ENCODE measurements at places on chromosomes 5 and 9.

DNA sequence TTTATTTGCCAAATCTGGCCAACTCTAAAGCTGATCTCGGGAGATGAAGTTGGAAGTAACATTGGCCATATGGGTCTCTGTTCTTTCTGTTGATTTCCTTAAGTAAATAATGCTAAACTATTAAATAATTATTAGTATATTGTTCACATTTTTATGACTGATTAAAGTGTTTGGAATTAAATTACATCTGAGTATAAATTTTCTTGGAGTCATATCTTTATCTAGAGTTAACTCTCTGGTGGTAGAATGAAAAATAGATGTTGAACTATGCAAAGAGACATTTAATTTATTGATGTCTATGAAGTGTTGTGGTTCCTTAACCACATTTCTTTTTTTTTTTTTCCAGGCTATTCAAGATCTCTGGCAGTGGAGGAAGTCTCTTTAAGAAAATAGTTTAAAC is 9.3 kb upstream of the FGF18 start:
- no peak for DNase-seq

GRCh38 chr5:36261186-36261585 is 19.5 kb upstream of the NADK2 start:
- DNase-seq, result no peak

- DNase-seq, result no peak
These were observed 616.0 kb downstream of the ACTL7B start for GRCh38 chr9:108239696-108240321.

GRCh38 chr9:137650259-137650658 is 31.5 kb downstream of the EHMT1 start:
- no peak for DNase-seq

DNA sequence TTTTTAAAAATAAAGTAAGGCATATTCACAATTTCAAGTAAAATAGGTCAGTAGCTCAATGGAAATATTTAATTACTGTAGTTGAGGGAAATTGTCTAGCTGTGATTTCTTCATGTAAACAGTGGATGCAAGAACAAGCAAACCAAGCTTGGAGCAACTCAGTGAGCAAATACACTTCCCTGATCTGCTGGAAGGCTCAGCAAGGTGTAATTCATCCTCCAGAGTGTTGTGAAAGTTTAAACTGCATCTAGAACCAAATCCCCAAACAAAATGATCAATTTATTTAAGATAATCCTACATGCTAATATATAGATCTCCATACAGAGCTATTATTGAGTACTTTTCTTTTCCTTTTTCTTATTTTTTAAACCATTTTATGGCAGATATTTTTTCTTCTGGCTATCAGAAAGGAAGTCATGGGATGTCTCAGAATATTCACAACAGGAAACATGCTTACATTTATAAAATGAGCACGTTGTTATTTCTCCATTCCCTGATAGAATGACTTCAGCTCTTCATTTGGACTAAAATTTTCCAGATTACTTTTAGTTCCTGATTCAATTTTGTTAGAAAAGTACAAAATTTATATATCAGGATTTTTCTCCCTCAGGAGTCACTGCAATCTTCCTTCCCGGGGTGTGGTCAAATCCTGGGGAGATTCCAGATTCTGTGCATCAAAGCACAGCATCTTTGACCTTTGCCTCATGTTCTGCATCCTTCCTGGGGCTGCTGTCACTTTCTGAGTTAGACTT is 219.2 kb upstream of the ELL2 start:
- DNase-seq, result no peak

DNA sequence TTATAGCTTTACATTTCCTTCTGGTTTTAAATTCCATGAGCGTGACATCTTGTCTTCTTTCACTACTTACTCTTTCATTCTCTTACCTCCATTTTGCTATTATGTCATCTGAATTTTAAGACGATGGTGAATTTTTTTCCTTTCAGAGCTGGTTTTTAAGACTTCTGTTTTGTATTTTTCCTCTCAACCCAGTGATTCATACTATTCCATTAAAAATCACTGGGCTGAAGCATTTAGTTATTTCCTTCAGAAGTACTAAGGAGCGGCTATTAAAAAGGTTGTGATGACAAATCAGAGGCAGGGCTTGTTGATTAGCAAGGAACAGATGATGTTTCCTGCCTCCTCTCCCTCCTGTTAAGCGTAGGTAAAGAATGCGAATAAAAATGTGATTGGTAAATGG is 16.5 kb downstream of the AGXT2 start:
- peak; percentile 55 for DNase-seq

DNA sequence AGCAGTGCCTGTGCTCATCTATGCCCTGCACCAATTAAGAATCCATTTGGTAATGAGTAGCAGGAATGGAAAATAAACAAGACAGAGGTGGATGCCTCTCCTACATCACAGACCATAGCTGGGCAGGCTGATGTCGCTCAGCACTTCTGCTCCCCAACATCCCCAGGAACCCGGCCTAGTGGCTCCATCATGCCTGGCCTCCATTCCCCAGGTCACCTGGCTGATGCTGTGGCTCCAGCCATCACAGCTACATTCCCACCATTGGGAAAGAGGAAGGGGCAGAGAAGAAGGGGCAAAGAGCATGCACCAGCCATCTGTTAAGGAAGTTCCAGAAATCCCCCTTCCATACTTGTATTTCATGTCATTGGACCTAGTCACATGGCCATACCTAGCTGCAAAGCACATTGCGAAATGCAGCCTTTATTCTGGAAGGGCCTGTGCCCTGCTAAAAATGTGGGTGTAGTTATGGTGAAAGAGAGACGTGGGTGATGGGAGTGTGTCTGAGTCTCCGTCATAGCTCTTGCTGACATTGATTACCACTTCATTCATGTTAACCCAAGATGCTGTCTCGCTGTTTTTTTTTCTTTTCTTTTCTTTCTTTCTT is 86.1 kb upstream of the ADAMTS2 start:
- no peak for DNase-seq

- no peak for DNase-seq
These were observed 575.6 kb upstream of the GRAMD2B start for GRCh38 chr5:125847561-125847960.
